ENCODE measurements at places on chromosomes 7 and 10.

DNA sequence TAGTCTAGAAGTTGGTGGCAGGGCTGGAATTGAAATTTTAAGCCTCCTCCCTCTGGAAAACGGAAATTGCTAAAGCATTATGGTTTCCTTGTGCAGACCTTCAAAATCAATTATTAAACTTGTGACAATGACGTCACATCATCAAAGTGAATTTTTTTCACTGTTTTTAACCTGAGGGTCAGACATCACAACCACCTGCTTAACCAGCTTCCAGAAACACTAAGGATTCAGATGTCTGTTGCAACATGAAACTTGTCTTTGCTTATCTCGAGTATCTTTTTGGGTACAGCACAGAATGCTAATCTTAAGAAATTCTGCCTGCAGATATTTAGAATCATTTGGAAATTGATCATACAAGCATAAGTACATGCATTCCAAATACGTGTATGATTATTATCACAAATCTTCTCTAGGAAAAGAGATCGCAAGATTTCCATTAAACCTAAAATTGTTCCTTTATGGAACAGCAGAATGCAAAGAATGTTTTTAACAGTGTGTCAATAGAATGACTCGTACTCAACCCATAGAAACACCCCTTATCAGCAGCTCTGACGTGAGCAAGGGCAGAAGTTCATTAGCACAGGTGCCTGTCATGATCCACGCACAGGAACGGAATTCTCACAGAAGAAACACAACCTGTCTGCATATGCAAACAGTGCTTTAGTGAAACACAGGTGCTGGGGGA is 4.1 kb upstream of the GTPBP4 start:
- DNase-seq: no peak

DNA sequence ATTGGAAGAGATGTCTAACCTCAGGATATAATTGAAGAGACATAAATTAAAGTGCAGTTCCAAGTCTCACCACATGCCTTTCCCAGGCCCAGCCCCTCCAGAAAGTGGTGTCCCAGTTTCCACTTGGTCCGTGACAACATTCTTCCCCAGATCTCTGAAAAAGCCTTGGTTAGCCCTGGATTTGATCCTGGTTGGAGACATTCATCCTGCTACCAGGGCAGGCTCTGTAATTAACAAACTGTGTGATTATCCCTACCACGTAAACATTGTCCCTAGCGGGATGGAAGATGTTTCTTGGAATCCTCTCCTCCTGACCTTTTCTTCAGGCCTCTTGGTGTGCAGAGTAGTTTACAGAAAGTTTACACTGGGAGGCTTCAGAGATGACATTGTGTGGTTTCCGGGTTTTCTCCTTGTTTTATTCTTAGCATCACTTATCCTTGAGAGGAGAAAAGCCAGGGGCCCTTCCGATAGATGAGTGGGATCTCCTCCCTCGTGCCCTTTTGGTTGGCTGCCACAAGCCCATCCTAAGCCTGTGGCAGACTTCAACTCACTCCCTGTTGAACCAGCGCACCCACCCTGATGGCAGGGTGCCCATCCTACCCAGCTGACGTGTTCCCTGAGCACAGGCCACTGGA is 83.8 kb downstream of the COL13A1 start:
- DNase-seq: no peak

GRCh38 chr10:44206127-44206818 is 178.6 kb downstream of the CXCL12 start:
- no peak for DNase-seq

DNA sequence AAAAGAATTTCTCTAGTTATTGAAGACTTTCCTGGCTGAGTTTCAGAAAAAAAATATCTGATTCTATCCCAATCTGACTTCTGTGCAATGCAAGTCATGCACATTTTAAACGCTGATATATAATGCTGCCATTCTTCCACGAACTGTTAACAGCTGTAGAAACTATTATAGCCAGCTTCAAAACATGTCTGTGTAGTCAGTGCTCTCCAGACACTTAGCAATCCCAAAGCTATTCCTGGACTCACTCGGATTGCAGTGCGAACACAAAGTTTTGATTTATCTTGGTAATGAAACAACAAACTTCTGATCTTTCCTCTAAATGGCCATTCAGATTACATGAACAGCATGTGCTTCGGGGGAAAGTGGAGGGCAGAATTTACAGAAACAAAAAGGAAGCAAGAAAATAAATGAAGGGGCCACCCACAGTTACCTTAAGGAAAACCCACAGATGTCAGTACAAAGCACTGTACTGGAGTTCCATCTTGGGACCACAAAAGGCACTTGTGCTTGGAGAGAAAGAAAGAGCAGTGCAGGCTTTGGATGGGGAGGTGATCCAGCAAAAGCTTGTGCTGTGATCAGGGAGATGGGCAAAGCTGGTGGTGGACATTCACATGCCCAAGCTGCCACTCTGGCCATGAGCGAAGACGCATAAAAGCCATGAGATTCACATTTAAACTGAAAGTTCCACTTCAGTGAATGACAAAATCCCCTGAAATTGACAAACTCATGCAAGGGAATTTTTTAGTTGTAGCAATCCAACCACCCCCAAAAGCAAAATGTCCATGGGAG is 32.1 kb upstream of the ADO start:
- DNase-seq: no peak

DNA sequence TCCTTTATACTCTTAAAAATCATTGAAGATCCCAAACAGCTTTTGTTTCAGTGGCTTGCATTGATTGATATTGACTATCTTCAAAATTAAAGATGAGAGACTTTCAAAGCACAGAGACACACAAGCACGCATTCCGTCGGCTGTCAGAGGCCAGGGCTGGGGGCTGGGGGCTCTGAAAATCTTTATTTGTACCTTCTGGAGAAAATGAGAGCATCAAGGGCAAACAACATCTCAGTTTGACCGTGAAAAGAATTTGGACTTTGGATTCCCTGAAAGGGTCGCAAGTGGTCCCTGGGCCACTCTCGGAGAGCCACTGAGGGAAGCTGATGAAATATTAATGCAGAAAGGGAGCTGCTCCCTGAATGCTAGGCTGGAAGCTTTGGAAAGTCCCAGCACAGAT is 96.4 kb downstream of the CHST15 start:
- no peak for DNase-seq

DNA sequence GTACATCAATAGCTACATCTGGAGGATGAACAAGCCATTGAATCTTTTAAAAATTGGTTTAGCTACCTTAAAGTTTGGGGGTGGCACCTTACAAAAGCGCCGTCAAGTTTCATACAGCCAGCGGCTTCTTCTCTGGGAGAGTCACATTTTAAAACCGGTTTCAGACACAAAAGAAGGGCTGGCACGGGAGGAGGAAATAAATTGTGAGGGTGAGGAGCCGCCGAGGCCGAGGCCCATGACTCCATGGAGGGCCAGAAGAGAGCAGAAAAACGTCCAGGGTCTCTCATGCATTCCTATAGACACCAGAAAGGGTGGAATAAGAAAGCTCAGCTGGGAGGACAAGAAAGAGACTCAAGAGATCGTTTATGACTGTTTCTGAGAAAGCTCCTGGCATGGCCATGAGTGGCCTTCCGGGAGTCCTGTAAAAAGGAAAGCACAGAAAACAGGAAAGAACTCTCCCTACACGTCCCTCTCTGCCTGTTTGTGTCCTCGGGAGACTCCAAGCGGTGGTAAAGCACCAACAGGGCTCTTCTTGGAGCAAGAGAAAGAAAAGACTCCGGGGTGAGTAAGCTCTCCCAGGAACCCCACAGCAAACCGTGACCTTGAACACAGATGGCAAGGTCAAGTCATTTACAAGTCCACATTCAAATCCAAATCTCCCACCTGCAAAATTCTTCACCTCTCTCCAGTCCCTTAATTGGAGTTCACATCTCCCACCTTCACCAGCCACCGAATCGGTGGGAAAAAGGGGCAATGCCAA is 1.8 kb downstream of the FRAT2 start:
- DNase-seq: no peak

DNA sequence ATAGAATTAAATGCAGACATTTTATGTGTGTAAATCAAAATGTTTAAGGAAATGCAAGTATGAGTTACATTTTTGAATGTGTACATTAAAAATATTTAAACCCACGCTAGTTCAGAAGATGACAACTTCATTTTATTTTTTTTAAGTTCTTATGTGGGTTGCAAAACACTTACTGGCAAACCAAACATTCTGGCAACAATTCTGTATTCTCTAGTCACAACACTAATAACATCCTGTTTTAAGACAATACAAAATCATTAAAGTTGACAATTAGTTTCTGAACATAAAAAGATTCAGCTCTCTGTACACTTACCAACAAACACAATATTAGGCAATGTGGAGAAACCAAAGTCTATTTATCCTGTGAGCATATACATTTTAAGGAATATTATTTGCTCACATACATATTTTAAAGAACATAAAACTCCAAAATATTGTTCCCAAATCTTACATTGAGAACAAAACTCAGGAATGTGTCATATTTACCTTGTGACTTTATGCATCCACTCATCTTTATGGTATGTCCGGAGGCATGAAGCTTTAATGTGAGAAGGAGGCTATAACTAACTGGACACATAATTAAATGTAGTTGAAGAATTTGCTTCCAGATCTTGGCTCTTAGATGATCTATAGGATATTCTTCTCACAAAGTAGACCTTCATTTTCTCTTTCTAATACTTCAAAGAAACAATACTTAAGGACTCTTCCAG is 134.7 kb downstream of the DGKB start:
- DNase-seq: no peak

DNA sequence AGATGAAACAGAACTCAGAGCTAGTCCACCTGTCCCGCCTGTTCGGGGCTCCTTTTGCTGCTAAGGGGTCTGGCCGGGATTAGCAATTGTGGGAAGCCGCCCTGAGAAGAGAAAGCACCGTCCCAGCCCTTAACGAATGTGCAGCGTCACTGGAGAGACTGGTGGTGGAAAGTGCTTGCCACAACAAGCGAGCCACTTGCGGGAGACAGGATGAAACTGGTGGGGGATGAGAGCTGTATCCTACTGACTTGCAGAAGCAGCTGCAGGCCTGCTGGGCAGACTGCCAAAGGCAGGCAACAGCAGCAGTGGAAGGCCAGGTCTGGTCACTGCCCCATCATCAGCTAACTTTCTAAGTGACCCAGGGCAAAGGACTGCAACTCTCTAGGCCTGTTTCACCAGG is 95.4 kb downstream of the FAM53B start:
- DNase-seq: no peak

GRCh38 chr7:69564454-69565417 is 33.5 kb upstream of the AUTS2 start:
- DNase-seq: no peak

DNA sequence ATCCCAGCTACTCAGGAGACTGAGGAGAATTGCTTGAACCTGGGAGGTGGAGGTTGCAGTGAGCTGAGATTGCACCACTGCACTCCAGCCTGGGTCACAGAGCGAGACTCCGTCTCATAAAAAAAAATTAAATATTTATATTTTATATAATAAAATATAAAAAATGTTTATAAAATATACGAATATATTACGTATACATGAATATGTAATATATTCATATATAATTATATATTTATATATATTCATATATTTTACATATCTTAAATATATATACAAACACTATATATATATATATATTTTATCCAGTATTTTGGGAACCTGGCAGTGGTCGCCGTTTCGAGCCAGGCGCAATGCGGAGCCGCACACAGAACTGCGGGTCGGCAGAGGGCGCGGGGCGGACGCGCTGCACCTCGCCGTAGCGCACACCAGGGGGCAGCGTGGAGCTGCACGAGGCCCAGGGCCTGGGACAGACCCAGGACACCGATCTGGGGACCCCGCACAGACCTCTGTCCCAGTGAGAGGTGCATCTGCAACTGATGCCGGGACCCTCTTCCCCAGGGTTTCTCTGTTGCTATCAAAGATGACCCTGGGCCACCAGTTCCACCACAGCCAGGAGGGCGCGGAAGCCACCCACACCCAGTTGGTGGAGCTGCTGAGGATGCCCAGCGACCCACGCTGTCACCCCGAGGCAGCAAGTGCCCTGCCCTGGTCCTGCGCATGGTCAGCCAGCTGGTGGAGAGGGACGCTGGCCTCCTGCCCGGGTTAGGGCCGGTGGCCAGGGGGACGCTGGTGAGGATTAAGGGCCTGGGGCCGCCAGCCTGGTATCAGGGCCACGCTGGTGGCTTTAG is 22.7 kb downstream of the AP5Z1 start:
- peak; percentile 65 for DNase-seq

DNA sequence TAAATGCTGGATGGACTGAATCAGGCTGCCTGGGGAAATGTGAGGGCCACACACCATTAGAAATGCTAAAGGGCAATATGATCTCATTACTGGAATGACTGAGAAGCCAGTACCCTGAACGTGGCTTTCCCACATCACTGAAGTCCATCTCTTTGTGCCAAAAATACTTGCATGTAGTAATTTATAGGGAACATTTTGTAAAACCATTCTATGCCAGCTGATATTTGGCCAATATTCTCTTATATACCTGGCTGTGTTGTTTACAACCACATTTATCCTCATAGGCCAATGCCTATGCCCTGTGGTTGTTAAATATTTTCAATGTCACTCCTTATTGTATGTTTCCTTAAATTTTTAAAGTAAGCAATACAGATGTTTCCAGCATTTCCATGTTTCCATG is 111.6 kb downstream of the C10orf90 start:
- no peak for DNase-seq

DNA sequence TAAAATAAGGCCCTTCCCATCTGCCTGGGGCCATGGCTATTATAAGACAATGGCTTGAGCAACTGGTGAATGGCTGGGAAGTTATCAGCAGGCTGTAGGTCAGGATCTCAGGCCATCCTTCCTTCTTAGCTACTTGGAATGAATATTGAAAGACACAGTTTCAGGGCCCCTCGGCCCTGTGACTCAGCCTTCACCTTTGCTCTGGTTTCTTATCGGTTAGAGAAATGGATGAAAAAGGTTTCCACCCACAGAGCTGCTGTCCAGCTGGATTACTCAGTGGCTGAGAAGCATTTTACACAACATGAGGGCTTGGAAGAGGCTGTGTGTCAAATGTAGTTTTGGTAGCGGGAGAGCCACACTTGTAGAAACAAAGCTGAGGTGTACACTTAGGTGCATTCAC is 9.4 kb downstream of the ACSL5 start:
- no peak for DNase-seq

DNA sequence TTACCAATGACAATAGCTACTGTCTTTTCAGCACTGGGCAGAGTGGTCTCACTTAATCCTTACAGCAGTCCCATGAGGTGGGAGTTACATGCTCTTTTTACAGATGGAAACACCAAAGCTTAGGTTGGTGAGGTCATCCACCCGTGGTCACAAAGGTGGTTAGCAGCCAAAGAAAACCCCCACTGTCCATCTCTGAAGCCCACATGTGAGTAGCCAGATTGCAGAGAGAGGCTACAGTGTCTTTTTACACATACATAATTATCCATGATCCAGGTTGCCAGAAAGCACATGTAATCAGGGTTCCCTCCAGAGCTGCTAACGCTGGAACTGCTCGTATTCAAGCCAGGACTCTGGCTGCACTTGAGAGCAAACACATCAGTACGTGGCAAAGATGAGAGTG is 24.6 kb upstream of the ANKRD2 start:
- no peak for DNase-seq

- no peak for DNase-seq
These were observed 217.1 kb downstream of the IPMK start for GRCh38 chr10:58050575-58050974.

All from stimulated activated CD8-positive, alpha-beta memory T cell treated with anti-CD3 and anti-CD28 coated beads, Interleukin-15, amount 100 ng/mL, for 24 hours (primary cell).